Stimulated activated CD8-positive, alpha-beta memory T cell treated with anti-CD3 and anti-CD28 coated beads, Interleukin-4, amount 100 ng/mL, for 4 hours (primary cell): ENCODE measurements at places on chromosomes 7 and 10.

- peak; percentile 68 for DNase-seq
Observed at GRCh38 chr10:119333146-119333792, 125.9 kb downstream of the GRK5 start.

GRCh38 chr10:60040014-60040662 is 133.8 kb upstream of the CCDC6 start:
- DNase-seq, result no peak

GRCh38 chr10:67306588-67307205 is 380.9 kb downstream of the LRRTM3 start:
- no peak for DNase-seq

DNA sequence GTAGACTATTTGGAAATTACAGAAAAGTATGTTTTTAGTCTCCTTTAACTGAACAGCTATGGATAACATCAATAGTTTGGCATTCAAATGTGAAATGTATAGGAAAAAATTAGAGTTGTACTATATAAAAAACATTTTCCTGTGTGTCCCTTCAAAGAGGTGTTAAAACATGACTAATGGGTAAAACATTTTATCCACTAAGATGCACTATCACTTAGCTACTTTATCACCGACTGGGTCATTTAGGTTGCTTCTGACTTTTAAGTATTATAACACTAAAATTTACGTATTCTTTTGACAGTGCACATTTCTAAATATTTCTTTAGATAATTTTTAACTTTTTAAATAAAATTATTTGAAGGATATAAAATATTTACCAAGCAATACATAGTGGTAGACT is 77.6 kb downstream of the UBE2H start:
- no peak for DNase-seq

GRCh38 chr10:74988054-74988775 is 123.2 kb upstream of the SAMD8 start:
- no peak for DNase-seq

DNA sequence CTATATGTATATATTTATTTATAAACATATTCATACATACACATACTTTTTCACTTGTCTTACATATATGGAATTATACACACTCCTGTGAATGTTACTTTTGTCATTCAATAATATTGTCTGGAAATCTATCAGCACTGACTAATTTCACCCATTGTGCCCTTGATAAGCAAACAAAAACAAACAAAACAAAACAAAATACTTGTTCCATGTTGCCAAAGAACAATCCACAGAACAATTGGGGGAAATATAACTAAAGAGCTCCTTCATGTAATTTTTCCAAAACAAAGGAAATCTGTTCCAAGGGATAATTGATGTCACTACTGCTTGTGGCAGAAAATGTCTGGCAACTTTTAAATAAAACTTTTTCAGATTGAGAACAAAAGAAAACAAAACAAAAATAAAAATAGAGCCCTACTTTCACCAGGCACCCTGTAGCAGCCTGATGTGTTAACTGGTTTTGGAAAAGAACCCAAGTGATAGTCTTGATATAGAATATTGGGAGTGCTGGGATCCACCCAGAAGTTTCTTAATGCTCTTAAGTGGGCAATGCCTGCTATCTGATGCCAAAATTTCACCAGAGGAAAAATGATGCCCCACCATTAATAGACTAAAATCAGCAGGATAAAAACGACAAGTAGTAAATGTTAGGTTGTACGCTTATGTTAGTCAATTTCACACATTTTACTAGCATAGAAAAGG is 34.0 kb upstream of the CCDC7 start:
- no peak for DNase-seq

GRCh38 chr7:121517591-121517990 is 121.5 kb upstream of the FAM3C start:
- DNase-seq, result no peak
